ENCODE measurements at places on chromosomes 16 and 17.

DNA sequence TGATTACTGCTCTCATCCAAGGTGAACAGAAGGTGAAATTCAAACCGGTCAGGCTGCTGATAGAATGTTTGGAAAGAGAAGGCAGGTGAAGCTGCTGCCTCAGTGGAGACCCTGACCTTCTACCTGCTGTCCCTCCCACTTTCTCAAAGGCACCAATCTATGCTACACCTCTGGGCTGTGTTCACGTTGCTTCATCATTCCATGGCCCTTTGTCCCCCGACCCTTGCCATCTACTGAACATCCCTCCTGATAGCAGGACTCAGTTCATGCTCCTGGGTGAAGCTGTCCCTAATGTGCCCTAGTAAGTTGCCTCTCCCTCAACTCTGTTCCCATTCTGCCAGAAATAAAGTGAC lies 44.2 kb upstream of the SOX9 start:
- DNase-seq, result no peak

DNA sequence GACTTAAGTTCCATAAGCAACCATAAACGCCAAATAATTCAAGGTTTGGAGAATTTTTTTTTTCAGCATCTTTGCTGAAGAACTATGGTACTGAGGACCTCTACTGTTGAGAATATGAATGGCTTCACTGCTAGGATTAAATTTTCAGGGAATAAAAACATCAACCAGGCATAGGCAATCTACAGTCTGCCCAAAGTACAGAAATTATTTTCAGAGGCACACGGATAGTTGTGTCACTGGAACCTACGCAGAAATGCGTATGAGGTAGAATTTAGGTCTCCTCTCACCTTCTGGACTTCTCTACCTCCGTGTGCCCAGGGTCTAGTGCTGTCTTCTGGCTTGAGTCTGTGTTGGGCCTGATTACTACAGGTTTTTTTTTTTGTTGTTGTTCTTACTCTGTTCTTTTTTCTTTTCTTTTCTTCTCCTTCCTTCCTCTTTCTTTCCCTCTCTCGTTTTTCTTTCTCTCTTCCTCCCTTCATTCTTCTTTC lies 39.7 kb downstream of the NACA2 start:
- DNase-seq, result no peak

GRCh38 chr16:81586977-81587625 lies 142.5 kb downstream of the CMIP start:
- DNase-seq, result no peak

- DNase-seq, result no peak
These were observed 365.7 kb upstream of the PMFBP1 start for GRCh38 chr16:72537664-72538063.

DNA sequence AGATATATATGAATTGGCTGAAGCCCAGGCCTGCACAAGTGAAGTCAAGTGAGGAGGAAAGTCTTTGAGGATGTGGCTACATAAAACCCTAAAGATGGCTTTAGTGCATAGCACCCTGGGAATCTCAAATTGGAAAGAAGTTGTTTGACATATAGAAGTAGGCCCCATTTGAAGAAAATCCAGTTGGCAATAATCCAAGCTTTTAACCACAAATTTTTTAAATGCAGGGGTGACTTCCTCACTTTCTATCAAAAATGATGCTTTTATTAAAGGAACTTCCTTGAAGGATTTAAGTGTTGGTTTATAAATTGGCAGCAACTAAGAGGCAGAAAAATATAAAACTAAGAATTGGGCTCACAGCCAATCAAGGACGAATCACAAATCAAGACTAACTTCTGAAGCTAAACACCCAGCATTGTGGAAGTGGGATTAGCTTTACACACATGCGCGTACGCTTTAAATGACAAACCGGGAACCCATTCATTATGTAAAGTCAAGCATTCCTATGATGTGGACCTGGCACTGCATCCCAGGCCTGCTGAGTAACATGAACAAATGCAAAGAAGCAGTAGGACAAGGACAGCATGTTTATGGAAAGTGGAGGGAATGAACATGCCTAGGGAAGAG lies 63.3 kb downstream of the NOG start:
- DNase-seq, result no peak

GRCh38 chr16:3650631-3651265 lies 3.7 kb upstream of the DNASE1 start:
- DNase-seq, result no peak

DNA sequence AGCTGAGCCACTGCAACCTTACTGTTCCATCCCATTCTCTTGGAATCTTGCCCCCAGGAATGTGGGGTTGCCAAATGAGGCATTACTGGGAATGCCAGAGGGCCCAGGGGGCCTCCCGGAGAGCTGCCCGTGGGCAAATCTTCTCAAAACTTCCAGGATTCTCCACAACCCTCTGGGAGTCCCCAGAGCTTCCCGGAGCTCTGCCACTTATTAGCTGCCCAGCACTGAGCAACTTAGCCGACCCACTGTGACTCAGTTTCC lies 306.0 kb downstream of the FOXL1 start:
- DNase-seq, result no peak

DNA sequence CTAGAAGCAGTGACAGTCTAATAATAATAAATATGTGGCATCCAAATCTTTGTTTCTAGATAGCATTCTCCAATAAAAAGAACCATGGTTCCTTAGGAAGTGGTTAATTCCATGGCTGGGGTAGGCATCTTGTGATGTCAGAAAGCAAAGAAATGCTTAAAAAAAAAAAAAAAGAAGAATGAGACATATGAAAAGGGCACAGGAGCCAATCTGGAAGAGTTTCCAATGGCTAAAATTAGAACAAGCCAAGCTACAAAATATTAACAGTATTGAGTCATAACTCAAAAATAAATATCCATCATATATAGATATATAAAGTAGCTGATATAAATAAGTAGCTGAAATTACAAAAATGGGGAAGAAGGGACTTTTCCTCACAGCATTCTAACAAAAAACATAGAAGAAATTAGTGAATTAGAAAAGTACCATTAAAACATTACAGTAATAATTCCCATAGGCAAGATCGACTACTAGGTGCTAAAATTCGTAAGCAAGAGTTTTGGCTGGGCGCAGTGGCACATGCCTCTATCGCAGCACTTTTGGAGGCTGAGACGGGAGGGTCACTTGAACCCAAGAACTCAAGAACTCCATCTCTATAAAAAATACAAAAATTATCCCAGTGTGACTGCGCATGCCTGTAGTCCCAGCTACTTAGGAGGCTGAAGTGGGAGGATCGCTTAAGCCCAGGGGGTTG lies 111.3 kb downstream of the TRIM37 start:
- no peak for DNase-seq

DNA sequence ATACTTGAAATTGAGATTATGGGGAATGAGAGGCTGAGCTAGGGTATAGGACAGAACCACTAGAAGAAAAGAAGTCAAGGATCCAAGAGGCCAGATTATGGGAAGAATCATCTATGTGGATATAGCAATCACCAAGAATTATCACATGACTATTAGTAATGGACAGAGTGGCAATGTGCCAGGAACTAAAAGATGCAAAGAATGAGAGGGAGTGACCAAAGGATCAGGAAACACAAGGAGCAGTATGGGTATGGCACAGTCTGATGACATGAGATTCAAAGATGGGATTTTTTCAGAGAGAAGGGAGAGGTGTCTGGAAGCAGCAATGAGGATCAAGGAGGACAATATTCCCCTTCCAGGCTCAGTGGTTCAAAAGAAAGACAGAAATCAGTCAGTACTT lies 212.2 kb downstream of the AATF start:
- DNase-seq, result no peak

DNA sequence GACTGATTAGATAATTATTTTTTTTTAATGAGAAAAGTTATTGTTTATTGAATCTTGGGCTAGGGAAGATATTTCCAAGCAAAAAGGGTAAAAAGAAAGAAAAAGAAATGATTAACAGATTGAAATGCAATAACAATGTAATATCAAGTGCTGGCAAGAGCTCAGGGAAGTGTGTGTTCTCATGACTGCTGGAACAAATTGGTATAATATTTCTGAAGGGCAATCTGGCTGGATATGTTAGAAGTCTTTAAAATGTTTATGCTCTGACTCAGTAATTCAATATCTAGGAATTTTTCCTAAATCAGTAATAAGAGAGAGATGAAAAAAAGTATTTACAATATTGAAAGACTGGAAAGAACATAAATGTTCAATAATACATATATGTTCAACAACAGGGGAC lies 7.6 kb upstream of the ZNF624 start:
- no peak for DNase-seq

GRCh38 chr17:75352079-75352569 lies 53.4 kb downstream of the GRB2 start:
- DNase-seq, result peak; percentile 40

DNA sequence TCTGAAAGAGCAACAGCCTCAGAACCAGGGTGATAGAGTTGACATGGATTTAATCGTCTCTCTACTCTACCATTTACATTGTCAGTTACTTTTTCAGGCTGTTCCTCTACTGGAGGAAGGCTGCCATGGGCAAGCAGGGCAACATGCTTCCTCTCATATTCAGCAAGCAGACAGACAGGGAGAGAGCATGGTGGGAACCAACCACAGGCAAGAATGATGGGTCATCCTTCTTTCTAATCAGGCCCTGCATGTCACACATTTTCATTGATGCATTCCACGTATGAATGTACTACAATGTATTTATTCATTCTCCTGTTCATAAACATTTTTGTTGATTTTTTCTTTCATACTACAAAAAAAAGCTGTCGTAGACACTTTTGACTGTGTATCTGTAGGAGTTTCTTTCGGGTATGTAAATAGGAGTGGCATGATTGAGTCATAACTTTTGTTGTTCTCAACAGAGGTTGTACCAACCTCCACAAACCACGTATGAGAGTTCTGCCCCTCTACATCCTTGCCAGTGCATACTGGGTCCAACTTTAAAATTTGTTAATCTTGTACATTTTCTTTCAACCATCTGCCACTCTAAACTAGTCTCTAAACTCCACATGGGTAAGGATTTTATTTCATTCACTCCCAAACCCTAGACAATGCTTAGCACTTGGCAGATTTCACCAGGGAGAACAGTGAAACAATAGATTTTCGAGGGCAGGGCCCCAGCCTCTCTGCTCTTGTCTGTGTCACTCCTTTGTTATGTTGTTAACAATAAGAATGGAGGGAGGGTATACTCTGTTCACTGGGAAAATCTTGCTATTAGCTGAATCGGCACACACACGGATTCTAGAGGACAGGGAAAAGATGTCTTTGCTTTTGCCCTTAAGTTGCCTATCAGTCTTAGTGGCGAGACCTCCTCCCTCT lies 58.7 kb downstream of the CMC2 start:
- no peak for DNase-seq

DNA sequence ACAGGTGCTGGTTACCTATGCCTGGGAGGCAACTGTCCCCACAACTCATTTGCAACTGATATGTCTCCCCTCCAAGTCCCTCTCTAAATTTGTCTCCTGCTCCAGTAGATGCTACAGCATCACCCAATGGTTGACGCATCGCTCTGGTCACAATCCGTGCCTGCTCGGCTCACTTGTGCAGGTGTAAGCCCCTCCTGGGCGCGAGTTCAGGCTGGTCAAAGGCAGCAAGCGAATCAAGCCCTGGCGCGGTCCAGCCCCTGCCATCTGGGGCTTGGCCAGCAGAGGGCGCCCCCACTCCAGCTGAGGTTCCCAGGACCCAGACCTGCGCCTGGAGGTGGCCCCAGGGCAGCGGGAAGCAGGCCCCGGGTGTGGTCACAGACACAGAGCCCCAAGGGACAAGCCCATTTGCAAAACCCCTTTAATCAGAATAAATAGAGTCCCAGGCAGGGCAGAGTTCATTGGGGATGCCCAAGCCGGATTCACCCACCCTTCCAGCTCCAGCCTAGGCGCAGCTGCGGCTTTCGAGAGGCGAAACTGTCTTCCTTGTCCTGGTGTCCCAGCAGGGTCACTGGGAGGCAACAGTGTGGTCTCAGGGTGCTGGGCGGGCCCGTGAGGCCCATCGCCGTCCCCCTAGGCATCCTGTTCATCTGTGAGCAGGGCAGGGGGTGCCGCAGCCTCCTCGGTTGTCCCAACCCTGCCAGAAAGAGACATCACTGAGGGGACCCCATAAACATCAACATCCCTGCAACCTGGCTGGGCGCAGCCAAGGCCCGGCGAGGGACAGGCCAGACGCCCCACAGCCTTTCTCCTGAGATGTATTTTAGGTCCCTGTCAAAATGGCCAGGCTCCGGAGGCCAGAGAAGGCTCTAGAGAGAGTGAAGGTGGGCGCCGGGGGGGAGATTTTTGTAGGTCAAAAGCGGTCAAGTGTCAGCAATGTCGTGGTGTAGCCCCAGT lies 15.8 kb downstream of the TMC6 start:
- peak; percentile 87 for DNase-seq

DNA sequence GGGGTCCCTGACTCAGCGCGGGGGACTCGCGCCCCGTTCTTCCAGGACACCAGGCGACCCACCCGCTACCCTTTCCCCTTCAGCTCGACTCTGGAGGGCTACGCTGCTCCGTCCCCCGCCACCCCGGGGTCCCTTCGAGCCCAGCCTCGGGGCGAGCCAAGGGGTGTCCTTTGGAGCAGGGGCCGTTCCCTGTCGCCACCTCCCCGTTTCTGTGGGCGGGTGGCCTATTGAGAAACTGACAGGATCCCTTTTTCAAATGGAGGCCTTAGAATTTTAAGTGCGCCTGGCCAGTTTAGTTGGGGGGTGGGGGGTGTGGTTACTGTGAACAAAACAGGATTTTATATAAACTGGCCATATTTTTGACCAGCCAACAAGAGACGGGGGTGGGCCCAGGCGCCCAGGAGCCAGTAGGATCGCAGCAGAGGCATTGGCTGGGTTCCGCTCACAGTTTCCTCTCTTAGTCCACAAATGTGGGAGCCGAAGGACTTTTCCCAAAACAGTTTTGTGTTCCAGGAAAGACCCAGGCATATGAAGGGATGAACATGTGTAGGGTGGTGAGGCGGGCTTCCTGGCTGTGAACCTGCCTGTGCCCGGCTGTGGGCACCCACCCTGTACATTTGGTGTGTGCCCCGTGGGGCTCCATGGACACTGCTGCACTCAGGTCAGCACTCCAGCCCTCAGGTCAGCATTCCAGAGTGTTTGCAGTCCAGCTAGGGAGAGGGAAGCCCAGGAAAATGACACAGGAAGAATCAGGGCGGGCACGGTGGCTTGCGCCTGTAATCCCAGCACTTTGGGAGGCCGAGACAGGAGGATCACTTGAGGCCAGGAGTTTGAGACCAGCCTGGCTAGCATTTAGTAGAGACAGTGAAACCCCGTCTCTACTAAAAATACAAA lies 722 bp upstream of the TIMP2 start:
- DNase-seq, result no peak

GRCh38 chr16:52518884-52519283 lies 28.1 kb downstream of the TOX3 start:
- no peak for DNase-seq

DNA sequence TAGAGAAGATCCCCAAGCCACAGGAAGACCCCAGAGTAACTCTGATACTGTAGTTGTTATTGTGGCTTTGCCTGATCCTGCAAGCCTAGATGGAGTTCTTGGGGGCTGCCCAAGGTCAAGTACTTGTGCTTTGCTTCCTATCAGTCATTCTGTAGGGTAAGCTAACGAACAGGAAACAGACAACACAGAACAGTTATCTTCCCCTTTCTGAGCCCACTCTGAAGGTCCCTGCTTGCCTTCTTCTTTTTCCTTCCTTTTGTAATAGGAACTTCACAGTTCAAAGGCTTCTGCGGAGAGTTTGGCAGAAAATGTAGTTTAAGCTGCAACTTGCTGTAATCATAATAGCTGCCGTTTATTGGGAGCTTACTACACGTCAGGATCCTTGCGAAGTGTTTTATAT lies 494.1 kb upstream of the ERCC4 start:
- DNase-seq, result no peak
